ENCODE measurements at places on chromosomes 2 and 18.

GRCh38 chr2:19041434-19042041 lies 316.9 kb downstream of the OSR1 start:
- DNase-seq: no peak

GRCh38 chr2:239327536-239328350 lies 73.1 kb downstream of the HDAC4 start:
- DNase-seq: no peak

DNA sequence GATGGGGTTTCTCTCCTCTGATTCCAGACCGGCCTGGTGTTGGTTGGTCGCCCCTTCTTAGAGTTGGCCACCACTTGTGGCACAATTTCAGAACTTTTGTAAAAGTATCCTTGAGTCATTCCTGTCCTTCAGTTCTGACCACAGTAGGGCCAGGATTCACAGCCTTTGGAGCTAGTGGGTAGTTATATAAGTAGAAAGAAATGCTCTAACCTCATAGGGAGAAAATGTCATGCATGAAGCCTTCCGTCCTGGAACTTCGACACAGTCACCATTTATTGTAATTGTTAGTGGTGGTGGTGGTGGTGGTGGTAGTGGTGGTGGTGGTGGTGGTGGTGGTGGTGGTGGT lies 65.4 kb downstream of the EPAS1 start:
- DNase-seq: no peak

- DNase-seq: no peak
Measured at GRCh38 chr18:31250902-31251301, 67.1 kb upstream of the DSG1 start.

- no peak for DNase-seq
Measured at GRCh38 chr2:106552921-106553320, 65.8 kb downstream of the CD8B2 start.

- DNase-seq: peak; percentile 62
Measured at GRCh38 chr2:196239622-196240587, 68.5 kb upstream of the STK17B start.

GRCh38 chr2:206202446-206202845 lies 42.8 kb downstream of the EEF1B2 start:
- DNase-seq: no peak

DNA sequence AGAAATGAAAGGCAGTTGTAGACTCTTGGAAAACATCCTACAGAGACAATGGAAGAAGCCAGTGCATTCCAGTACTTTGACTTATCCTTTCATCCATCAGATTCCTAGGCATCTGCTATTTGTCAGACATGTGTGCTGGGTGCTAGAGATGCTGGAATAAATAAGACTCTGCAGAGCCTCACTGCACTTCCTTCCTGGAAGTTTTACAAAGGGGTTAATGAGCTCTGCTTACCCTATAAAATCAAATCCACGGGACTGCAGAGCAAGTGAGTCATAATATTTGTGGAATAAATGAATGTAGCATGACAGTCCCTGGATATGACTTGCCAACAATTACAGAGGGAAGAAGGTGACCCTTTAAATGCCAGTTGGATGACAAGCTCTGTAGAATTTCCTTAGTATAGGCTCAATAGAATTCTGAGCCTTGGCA lies 52.7 kb upstream of the NPAS2 start:
- no peak for DNase-seq

Data from left colon (tissue), 2 donors.